WTC11 (cell line): ENCODE measurements at places on chromosomes 6 and 20. TPM values are rescaled to one million over a fixed set of nuclear protein-coding genes. Genes with fewer than 3 reads are reported as not detected.

DNA sequence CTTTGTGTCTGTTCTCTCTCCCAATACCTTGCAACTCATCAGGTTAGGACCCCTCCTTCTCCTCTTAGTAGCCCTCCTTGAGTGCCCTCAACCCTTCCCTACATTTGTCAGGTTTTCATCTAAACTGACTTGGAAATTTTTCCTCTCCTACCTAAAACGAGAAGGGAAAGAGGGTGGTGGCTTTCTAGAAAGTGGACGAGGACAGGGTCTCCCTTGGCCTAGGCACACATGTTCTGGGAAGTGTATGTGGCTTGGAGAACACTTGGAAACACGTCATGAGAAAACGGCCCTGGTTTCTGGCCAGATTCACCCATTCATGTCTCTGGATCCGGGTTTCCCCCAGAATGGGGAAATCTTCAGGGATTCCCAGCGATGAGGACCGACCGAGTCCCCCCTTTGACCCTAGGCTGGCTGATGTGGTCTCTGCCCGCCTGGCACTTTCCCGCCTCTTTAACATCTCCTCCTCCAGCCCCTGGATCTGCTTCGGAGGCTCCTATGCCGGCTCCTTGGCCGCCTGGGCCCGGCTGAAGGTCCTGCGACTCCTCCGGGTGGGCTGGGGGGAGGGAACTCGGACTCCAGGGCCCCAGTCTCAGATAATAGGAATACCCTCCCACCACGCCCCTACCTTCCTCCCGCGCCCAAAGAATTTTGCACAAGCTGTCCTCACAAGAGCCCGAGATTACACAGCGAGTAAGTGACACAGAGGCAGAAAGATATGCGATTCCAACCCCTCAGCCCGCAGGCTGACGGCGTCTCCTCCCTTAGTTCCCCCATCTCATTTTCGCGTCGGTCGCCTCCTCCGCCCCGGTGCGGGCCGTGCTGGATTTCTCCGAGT is 3.0 kb downstream of the PRSS16 start:
- DNase-seq, result no peak

DNA sequence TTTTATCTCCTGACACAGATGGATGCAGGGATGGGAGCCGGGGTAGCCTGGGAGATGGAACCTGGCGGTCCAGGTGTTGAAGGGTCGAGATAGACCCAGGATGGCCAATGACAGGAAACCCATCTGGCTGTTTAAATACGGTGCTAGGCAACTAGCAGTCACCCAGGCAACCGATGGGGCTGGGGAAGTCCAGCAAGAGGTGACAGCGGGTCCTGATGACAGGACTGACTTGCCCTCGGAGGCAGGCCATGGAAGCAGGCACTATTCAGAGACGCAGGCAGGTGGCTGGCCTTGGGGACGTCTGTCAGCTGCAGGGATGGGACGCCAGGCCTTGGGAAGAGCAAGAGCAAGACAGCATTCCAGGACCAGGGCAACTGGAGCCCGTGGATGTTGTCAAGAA is 135.4 kb upstream of the RALGAPA2 start:
- no peak for DNase-seq

- peak; percentile 21 for DNase-seq
Observed at GRCh38 chr20:50731930-50732690, 730 bp downstream of the PARD6B start.

GRCh38 chr6:140379919-140380318 is 1005.5 kb upstream of the CITED2 start:
- DNase-seq, result no peak

DNA sequence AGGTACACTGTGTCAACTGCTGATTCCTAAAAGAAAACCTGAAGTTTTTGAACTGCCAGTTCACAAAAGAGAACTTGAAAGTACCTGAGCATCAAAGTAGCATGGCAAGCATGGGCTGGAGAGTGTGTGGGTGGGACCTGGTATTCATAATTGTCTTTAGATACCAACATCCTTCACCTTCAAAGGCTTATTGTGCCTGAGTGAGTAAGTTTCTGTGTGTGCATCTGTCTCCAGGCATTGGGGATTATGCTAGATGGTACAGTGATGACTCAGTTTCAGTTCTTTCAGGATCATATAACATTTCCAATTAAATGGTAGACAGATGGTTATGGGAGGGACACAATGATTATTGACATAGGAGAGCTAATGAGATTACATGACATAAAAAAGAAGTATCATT is 238.5 kb downstream of the ZFAND3 start:
- no peak for DNase-seq

DNA sequence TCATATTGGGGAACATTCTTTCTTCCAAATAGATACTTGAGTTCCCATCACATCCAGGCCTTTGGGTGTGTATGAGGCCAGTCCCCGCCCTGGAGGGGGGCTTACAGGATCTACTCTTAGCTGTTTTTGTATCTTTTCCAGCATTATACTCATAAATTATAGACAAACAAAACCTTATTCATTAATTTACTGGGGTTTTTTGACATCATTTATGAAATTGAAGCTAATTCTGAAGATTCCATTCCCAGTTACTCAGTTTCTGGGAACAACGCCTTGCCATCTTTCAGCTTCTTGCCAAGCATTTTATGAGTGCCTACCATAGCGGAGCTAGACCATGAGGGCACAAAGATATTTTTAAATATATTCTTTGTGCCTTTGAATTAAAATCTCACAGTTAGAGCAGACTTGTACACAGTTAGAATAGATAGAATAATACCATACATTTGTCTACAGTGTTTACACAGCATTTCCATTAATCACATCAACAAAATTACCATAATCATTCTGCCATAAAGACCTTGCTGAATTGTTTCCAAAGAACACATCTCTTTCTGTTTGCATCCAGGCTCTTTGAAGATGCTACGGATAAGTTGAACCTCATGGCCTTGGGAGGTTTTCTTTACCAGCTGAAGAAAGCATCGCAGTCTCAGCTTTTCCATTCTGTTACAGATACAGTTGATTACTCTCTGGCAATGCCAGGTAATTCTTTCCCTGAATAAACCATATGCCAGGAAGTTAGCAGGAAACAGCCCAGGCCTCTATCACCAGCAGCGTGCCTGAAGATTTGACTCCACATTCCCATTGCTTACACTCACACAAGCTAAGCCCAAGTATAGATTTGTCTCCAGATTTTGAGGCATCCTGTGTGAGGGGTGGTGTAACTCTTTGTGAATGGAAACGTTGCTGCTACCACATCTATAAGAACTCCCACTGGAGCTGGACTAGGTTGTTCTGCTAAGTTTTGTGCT is 75.4 kb upstream of the PBOV1 start:
- no peak for DNase-seq

GRCh38 chr6:115468272-115469005 is 592.3 kb downstream of the FRK start:
- DNase-seq, result no peak

The SPATA25 gene
- total RNA-seq, result 3.3 to 4.5 TPM (median 3.7 TPM) in 3 replicates

The TRIM31 gene
- 0.11 to 0.16 TPM (median 0.13 TPM) in 3 replicates for total RNA-seq

The PRKN gene
- 0.59 to 1.0 TPM (median 1.0 TPM) in 3 replicates for total RNA-seq

The MRPS10 gene
- 30.7 to 32.9 TPM (median 31.3 TPM) in 3 replicates for total RNA-seq

The OR11A1 gene
- total RNA-seq, result not detected in 3 replicates

The FNDC1 gene
- 0.23 to 0.44 TPM (median 0.34 TPM) in 3 replicates for total RNA-seq

The HSPA12B gene
- 6.3 to 8.5 TPM (median 8.2 TPM) in 3 replicates for total RNA-seq
